ENCODE measurements at places on chromosomes 1 and 21. TPM values are rescaled to one million over a fixed set of nuclear protein-coding genes. Genes with fewer than 3 reads are reported as not detected.

Gene CSDE1
- total RNA-seq: 468 TPM

Gene CD34
- 2.4 TPM for total RNA-seq

Gene OR6F1
- total RNA-seq: 0.72 TPM

Gene USP24
- 42.4 TPM for total RNA-seq

Gene COL24A1
- 7.5 TPM for total RNA-seq

Gene LCE3E
- total RNA-seq: not detected

Gene KRTAP21-2
- not detected for total RNA-seq

GRCh38 chr21:26107429-26107828 lies 63.1 kb downstream of the APP start:
- no peak for DNase-seq

DNA sequence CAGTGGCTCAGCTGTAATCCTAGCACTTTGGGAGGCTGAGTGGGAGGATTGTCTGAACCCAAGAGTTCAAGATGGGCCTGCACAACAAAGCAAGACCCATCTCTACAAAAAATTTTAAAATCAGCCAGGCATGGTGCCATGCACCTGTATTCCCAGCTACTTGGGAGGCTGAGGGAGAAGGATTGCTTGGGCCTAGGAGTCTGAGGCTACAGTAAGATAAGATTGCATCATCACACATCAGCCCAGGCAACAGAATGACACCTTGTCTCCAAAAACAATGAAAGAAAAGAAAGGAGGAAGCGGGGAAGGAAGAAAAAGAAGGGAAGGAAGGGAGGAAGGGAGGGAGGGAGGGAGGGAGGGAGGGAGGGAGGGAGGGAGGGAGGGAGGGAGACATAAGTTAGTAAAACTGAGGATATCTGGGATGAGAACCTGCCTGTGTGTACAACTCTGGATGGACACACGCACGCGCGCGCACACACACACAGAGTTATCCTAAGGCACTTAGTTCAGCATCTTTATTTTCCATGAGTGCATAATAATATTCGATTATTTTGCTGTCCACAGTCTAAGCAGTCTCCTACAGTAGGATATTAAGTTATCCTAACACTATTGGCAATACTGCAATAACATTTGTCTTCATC lies 92.9 kb upstream of the LBR start:
- no peak for DNase-seq

GRCh38 chr1:22121421-22121911 lies 21.4 kb downstream of the WNT4 start:
- peak; percentile 49 for DNase-seq

GRCh38 chr1:193355626-193356025 lies 169.2 kb upstream of the B3GALT2 start:
- no peak for DNase-seq

DNA sequence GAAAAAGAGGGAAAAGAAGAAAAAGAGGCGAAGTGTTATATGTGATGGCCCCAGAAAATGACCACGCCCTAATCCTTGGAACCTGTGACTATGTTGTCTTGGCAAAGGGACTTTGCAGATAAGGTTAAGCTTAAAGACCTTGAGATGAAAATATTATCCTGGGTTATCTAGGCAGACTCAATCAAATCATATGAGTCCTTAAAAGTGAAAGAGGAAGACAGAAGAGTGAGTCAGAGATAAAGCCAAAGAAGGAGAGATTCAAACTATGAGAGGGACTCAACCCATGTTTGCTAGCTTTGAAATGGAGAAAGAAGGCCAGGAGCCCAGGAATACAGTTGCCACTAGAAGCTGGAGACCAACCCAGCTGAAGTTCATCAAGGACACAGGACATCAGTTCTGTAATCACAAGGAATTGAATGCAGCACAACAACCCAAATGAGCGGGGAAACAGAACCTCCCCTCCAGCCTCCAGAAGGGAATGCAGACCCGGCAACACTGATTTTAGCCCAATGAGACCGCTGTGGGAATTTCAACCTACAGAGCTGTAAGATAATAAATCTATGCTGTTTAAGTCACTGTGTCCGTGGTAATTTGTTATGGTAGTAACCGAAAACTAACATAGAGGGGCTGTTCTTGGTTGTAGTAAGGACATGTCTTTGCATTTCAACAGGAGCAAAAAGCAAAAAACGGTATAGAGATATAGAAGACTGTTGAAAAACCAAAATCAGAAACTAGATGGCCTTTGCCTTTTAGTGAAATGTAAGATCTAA lies 4.2 kb upstream of the RGS8 start:
- peak; percentile 44 for DNase-seq

GRCh38 chr1:41536361-41536802 lies 51.9 kb upstream of the EDN2 start:
- DNase-seq: no peak

- no peak for DNase-seq
These were observed 29.0 kb downstream of the DHCR24 start for GRCh38 chr1:54857746-54858561.

GRCh38 chr1:147579934-147580537 lies 38.7 kb downstream of the BCL9 start:
- DNase-seq: no peak

GRCh38 chr1:50352428-50352827 lies 70.8 kb downstream of the DMRTA2 start:
- DNase-seq: no peak

- no peak for DNase-seq
These were observed 34.1 kb downstream of the NIBAN1 start for GRCh38 chr1:184940226-184940625.

DNA sequence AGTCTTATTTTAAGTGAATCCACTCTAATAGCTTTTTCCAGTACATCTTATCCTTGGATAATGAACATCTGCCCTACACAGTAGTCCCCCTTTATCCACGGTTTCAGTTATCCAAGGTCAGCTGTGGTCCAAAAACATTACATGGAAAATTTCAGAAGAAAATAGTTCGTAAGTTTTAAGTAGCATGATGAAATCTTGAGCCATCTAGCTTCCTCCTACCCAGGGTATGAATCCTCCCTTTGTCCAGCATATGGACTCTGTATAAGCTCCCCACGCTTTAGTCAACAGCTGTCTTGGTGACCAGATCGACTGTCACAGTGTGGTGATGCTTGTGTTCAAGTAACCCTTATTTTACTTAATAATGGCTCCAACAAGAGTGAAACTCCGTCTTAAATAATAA lies 2.6 kb downstream of the GLRX2 start:
- no peak for DNase-seq

DNA sequence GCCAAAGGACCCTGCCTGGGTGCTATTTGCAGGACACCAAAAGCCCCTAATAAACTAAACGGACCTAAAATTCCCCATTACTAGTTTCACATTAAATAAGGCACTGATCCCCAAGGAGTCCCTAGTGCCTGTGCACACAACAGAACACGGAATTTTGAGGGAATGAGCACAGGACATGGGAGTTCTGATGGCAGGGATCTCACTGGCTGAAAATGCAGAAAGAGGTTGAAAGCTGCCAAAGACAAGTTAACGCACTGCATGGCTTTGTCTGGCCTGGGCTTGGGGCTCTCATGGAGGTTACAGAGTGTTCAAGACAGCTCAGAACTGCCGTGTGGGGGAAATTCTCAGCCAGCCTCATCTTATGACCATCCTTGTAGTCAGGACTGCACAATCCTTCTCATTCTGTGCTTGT lies 15.6 kb upstream of the ATP1B1 start:
- DNase-seq: no peak

DNA sequence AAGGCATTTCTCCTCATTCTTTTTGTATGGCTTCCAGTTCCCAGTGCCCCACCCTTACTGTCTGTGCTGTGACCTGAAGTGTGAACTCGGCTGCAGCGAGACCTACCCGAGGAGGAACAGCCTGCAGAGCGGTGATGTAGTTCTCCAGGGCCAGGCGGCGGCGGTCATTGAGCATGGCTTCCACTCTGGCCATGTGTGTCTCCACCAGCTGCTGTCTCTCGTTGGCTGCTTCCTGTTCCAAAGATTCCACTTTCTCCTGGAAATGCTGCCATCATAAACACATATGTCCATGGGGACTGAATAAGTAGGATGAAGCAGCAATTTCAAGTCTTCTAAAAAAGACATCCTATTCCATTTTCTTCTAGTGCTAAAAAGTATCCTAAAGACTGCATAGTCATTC lies 195.6 kb downstream of the APP start:
- DNase-seq: no peak

GRCh38 chr1:60068393-60069045 lies 5.1 kb downstream of the C1orf87 start:
- DNase-seq: peak; percentile 73

DNA sequence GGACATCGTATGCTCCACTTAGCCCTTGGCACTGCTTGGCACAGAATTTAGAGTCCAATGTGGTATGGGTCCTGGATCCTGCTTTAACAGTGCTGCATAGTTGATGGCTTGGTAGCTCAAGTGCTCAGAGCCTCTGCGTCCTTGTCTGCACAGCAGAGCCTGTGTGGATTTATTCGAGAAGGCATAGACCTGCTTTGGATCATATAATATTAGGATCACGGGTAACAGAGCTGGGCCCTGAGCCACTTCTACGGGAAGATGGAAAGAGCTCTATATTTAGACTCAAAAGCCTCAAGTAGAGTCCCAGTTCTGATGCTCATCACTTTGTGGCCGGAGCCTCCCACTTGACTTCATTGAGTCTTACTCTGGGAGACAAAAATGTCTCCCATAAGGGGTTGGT lies 164.4 kb upstream of the EDN2 start:
- DNase-seq: no peak

DNA sequence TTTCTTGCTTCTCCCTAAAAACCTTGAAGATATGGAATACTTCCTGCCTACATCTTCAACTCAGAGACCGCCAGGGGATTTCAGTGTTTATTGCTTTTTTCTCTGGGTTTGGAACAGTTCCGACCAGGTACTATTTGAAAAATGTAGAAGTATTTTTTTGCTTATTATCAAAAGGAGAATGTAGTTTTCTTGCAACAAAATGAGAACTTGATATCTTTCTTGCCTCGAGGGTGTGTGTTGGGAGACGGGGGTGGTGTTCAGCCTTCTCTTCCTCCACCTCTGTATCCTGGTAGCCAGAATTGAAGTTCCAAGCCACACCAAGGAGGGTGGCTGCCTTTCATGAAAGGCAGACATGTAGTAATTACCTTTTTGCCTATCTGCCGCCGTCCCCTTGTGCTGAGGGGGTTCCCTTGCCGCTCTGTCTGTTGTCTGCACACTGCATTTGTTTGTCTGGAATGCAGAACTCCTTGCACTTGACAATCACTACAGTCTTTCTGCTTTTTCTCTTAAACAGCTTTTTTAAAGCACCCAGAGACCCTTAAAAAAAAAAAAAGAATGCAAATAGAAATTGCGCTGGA lies 212.1 kb downstream of the PBX1 start:
- no peak for DNase-seq

- DNase-seq: peak; percentile 40
These were observed 166.8 kb upstream of the IVNS1ABP start for GRCh38 chr1:185483664-185484450.

GRCh38 chr1:231408528-231409094 lies 13.5 kb downstream of the EGLN1 start:
- no peak for DNase-seq

DNA sequence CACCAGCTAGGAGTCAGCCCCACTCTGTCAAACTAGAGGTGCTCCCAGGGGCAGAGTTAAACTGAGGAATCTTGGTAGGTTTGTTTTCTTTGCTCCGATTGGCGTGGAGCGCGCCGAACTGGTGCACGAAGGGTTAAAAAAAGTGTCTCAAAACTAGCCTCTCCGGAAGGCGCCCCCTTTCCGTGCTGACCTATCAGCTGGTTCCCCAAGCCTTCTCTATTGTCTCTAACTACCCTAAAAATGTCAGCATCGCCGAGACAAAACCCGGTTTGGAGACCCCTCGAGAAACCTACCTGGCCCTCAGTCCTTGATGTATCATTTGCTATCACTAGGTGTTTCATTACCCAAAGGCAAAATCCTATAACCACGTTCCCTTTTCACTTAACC lies 2.2 kb downstream of the TGFB2 start:
- peak; percentile 72 for DNase-seq

DNA sequence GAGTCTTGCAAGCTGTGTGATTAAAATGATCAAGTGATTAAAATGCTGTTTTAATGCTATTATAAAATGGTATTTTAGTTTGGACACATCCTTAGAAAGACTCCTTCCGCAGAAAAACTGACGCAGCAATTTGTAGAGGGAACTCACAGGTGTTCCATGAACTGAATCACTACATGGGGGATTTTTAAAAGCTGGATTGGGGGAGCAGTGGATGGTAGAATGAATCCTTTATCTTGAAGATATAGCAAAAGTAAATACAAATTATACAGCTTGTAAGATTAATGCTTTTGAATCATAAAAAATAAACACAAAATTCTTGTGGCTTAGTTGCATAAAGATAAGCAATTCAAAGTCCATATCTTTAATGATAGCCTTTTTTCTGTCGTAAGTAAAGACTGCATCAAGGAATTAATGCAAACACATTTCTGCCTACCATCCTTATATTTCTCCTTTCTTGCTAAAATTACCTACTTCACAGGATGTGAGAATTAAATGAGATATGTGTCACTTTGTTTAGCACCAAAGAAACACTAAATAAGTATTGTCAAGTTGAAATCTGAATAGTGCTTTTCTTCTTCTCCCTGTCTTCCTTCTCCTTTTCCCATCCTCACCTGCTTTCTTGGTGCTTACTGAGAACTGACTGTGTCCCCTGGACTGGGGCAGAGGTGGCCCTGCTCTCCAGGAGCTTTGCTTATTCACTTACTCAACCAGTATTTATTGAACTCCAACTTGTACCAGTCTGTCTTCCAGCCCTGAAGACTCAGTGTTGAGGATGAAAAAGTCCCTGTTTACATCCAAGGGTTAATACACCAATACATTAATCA lies 61.5 kb upstream of the F3 start:
- DNase-seq: peak; percentile 59

- DNase-seq: no peak
These were observed 29.0 kb downstream of the DUSP10 start for GRCh38 chr1:221712776-221713431.

DNA sequence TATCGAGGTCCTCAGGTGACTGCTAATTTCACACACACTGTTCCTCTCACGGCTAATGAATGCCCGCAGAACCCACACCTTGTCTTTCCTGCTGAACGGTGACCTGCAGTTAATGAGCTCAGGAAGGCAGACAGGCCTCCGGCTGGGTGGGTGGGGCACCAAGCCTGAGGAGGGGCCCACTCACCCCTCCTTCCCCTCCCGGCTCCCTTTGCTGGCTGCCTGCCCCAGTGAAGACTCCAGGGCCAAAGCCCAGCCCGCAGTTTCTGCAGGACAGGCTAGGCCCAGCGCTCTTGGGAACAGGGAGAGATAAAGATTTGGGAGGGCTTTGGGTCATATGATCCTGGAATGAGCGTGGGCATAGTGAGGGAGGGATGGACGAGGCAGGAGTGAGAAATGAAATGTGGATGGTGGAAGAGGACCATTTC lies 26.4 kb downstream of the FOXO6 start:
- peak; percentile 99 for DNase-seq

DNA sequence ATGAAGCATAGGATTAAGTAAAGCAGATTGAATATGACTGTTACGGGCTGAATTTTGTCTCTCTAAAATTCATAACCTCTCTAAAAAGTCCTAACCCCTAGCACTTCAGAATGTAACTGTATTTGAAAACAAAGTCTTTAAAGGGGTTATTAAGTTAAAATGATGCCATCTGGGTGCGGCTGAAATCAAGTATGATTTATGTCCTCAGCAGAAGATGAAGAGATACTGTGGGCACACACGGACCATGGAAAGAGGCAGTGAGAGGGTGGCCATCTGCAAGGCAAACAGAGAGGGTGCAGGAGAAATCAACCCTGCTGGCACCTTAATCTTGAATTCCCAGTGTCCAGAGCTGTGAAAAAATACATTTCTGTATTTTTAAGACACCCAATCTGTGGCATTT lies 3.8 kb upstream of the USP25 start:
- no peak for DNase-seq

GRCh38 chr1:155966750-155967149 lies 11.6 kb downstream of the ARHGEF2 start:
- no peak for DNase-seq

GRCh38 chr1:97764991-97765390 lies 155.8 kb downstream of the DPYD start:
- DNase-seq: no peak

Data from umbilical cord (tissue), 2 donors.